ENCODE measurements at places on chromosomes 1 and 21.

GRCh38 chr1:21344750-21345443 is 54.6 kb upstream of the ECE1 start:
- no peak for DNase-seq

DNA sequence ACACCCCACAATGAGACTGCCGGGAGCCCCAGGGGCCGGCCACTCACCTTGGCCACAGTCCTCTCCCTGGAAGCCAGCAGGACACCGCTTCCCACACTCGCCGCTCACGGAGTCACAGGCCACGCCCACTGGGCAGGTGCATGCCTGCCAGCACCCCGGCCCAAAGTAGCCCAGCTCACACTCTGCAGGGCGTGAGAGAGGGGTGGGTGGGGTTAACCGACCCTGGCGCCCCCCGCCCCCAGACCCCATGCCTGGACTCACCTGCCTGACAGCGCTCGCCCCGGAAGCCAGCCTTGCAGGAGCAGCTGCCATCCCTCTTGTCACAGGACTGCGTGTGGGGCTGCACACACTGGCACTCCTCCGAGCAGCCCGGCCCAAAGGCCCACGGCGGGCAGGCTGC is 50.7 kb downstream of the ARHGEF16 start:
- no peak for DNase-seq

DNA sequence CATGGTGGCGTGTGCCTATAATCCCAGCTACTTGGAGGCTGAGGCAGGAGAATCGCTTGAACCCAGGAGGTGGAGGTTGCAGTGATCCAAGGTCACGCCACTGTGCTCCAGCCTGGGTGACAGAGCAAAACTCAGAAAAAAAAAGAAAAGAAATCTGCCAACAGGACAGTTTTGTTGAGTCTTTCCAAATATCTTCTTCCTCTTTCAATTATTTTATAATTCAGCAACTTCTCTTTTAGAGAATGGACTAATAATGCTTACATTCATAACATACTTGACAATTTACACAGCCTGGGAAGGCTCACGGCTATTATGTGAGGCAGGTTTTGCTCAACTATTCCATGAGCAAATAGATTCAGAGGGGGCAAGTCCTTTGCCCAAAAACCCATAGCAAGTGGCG is 18.1 kb downstream of the CNR2 start:
- DNase-seq, result no peak

DNA sequence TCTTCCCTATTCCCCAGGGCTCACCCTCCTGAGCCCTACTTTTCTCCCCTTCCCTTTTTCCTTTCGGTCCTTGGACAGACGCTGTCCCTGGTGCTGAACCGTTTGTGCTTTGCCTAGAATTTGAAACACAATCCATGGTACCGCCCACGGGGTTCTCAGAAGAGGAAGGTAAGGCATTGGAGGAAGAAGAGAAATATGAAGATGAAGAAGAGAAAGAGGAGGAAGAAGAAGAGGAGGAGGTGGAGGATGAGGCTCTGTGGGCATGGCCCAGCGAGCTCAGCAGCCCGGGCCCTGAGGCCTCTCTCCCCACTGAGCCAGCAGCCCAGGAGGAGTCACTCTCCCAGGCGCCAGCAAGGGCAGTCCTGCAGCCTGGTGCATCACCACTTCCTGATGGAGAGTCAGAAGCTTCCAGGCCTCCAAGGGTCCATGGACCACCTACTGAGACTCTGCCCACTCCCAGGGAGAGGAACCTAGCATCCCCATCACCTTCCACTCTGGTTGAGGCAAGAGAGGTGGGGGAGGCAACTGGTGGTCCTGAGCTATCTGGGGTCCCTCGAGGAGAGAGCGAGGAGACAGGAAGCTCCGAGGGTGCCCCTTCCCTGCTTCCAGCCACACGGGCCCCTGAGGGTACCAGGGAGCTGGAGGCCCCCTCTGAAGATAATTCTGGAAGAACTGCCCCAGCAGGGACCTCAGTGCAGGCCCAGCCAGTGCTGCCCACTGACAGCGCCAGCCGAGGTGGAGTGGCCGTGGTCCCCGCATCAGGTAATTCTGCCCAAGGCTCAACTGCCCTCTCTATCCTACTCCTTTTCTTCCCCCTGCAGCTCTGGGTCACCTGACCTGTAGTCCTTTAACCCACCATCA is 10.4 kb downstream of the BCAN start:
- DNase-seq, result peak; percentile 28

DNA sequence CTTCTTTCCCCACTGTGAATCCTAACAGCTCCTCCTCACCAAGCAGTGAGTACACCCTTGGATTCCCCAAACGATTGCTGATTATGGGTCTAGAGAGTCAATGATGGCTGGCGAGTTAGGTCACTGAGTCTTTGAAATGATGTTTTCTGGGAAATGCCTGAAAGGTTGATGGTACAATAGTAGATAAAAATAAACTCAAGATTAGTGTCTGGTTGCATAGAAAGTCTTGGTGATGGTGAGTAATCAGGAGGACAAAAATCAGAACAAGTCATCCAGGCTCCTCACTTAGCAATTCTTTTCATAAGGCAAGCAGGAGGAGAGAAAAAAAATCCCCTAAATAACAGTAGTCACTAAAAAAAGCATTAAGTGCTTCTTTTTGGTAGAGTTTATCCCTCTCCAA is 22.6 kb downstream of the HLX start:
- no peak for DNase-seq

- DNase-seq, result peak; percentile 78
These were observed 8.3 kb downstream of the MAPKAPK2 start for GRCh38 chr1:206693029-206693428.

DNA sequence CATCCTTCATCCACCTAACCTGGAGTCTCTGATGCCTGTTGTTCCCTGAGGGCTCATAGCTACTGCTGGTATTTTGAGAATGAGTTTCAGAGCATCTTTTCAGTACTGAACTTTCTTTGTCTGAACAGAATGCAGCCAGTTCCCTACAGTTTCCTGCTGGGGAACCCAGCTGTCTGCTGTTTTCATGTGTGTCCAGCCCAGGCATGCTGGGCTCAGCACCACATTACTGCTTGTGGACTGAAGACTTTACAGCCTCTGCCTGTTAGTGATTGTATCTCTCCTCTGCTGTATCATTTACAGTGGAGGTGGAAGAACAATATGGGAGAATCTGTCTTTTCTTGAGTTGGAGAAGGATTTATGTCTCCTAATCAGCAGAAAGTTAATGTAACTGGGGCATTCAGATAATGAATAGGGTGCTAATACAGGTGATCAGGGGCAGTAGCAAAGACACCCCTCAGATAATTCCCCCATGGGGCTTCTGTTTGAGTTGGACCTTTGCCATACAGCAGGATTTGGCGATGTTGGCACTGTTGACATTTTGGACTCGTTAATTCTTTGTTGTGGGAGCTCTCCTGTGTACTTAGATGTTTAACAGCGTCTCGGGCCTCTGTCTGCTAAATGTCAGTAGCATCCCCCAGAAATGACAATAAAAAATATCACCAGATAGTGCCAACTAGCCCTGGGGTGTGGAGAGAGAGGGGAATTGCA is 207.7 kb downstream of the HHAT start:
- no peak for DNase-seq

GRCh38 chr21:44296103-44296519 is 3.7 kb upstream of the PFKL start:
- no peak for DNase-seq

DNA sequence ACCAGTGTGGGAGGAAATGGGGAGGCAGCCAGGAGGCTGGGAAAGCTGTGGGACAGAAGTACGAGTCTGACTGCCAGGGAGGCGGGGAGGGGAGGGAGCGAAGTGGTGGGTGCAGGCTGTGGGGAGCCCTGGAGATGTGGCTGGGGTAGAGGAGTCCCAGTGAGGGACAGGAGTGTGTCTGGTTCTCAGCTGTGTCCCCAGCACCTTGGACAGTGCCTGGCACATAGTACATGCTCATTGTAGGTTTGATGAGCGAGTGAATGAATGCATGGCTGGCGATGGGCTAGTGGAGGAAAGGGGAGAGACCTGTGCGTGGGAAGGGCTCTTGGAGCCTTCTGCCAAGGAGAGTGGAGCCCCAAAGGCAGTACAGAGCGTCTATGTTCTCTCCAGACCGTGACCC is 104.1 kb downstream of the SIK1 start:
- no peak for DNase-seq

- peak; percentile 71 for DNase-seq
These were observed 44.9 kb upstream of the CYP2J2 start for GRCh38 chr1:59971464-59971911.

DNA sequence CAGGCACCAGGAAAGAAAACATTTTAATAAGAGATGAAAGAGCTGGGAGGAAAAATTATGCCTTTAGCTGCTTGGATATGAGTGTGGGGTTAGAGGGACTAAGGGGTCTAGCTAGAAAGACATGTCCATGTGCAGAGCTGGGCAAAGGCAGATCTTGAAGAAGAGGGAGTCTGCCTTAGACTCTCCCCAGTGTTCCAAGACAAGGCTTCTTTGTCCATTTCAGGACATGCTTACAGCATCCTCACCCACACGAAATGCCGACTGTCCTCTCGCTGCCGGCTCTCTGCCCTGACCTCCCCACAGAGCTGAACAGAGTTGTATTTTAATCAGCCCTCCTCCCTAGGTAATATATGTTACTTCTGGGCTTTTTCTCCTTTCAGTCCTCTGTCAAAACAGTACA is 100.7 kb upstream of the ATP1B1 start:
- DNase-seq, result no peak

DNA sequence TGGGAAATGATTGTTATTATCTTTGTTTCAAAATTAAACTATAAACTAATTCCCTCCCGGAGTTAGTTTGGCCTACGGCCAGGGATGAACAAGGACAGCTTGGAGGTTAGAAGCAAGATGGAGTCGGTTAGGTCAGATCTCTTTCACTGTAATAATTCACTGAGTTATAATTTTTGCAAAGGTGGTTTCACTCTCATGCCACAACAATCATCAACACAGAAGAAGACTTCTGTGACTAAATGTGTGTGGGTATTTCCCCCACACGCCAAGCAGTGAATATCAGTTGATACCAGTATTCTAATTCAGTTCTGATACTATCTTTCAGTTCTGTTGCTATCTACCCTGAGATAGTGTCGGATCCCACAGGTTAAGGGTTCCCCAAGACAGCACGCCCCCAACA is 215.1 kb downstream of the S1PR1 start:
- no peak for DNase-seq

- DNase-seq, result no peak
These were observed 57.8 kb upstream of the COL18A1 start for GRCh38 chr21:45347048-45347711.

- DNase-seq, result no peak
These were observed 47.0 kb downstream of the NAV1 start for GRCh38 chr1:201585901-201586300.

DNA sequence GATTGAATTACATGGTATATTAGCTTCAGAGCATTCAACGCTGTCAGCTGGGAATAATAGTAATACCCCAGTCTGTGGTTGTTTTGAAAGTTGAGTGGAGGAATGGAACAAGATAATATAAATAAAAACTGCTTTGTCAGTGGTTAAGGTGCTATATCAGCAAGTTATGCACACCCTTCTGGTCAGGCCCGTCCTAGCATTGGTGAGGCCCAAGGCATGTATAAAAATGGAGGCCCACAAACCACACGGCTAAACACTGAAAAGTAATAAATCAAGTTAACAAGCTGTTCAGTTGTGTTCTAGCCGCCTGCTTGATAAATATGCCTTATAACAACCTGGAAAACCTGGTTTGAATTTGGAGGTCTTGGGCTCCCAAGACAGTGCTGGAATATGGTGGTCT is 77.4 kb downstream of the PSMG1 start:
- no peak for DNase-seq

DNA sequence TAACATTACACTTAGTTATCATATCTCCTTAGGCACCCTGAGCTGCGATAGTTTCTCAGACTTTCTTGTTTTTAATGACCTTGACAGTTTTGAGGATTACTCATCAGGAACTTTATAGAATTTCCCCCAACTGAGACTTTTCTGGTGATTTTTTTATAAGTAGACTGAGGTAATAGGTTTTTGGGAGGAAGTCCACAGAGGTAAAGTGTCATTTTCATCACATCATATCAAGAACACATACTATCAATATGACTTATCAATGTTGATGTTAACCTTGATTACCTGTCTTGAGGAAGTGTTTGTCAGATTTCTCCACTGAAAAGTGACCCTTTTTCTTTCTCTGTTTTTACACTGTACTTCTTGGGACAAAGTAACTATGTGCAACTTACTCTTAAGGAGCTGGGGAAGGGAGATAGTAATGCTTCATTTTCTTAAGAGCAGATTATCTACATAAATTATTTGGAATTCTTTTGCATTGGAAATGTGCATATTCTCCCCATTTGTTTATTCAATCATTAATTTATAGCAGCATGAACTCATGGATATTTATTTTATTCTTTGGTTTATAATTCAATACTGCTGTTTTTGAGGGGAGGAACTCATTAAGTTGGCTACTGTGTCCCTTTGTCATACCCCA is 72.8 kb upstream of the HSD17B7 start:
- DNase-seq, result no peak

GRCh38 chr1:60765204-60765603 is 317.2 kb upstream of the NFIA start:
- peak; percentile 56 for DNase-seq

GRCh38 chr1:52727956-52728656 is 1.9 kb downstream of the ZYG11B start:
- DNase-seq, result peak; percentile 74

DNA sequence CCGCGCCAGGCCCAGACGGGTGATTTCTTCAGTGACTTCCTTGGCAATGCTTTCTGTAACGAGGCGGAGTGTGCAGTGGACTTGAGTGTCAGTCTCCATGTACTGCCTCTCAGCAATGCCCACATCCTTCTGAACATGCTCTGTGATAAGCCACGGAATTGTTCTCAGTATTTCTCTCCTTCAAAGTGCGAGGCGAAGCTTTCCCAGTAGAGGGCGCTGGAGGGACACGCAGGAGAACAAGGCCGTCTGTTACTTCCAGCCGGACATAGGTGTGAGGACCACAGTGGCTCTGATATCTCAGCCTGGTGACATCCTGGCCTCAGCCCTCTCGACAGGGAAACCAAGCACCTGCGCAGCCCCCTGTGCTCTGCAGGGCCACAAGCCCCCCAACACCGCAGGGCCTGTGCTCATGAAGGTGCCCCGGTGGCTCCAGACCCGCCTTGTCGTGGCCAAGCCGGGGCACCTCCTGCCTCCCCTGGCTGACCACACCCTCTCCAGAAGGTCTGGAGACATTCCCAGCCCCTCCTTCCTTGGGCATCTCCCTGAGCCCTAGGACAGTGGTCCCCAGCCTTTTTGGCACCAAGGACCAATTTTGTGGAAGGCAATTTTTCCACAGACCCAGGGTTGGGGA is 46.1 kb upstream of the BACE2 start:
- peak; percentile 87 for DNase-seq

GRCh38 chr21:26405735-26406361 is 167.2 kb downstream of the CYYR1 start:
- DNase-seq, result peak; percentile 85

- DNase-seq, result no peak
These were observed 35.9 kb downstream of the ACTL8 start for GRCh38 chr1:17791055-17791390.

- DNase-seq, result no peak
These were observed 56.8 kb downstream of the ATP6V1G3 start for GRCh38 chr1:198483645-198484044.

DNA sequence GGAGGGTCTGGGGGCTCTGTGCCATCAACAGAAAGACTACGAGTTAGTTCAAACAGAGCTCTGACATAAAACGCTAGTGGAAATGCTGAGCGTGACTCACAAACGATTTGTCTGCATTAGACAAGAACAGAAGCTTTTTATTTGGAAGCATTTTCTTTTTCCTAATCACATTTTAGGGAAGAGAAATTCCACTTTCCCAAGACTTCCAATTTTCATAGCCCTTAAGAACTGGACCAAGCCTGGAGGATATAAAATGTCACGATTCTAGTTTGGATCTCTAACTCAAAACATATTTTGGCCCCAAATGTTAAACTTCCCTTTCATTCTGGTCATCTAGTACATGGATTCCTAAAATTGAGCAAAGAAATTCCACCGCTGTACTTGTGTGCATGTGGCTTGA is 320.0 kb downstream of the PCP4 start:
- no peak for DNase-seq
